ENCODE measurements at places on chromosomes 1 and 21. TPM values are rescaled to one million over a fixed set of nuclear protein-coding genes. Genes with fewer than 3 reads are reported as not detected.

- DNase-seq = no peak
Measured at GRCh38 chr1:246836209-246836966, 95.4 kb downstream of the AHCTF1 start.

GRCh38 chr21:37507716-37508115 lies 141.1 kb downstream of the DYRK1A start:
- DNase-seq = no peak

DNA sequence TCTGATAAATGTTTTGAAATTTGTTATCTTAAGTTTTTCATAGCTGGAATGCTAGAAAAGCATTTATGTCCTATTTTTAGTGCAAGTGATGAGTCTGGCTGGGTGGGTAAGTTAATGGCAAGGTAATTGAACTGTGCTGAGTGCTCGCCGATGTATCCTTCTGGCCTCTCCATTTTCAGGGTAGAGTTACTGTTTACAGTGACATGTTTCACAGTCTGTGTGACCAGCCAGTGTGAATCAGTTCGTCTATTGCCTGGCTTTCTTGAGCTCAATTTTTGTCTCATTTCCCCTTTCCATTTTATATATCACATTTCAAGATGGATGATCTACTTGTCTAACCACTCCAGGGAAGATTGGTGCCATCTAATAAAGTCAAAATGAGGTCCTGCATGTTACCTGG lies 44.1 kb downstream of the ITSN1 start:
- no peak for DNase-seq

DNA sequence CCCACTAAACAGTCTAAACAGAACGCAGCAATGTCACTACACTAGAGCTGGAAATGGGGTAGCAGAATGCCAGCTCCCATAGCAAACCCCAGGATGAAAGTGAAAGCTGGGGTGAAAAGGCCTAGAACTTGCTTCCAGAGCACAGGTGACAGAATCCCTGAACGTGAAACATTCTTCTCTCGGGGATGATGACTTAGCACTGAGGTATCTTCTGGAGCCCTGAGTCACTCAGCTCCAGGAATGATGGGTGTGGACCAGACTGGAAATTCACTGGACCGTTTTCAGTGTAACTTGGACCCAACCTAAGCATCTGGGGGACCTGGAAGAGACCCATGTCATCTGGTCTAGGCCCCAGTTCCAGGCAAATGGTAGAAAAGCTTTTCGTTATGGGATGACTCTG lies 108.9 kb downstream of the CDC7 start:
- no peak for DNase-seq

DNA sequence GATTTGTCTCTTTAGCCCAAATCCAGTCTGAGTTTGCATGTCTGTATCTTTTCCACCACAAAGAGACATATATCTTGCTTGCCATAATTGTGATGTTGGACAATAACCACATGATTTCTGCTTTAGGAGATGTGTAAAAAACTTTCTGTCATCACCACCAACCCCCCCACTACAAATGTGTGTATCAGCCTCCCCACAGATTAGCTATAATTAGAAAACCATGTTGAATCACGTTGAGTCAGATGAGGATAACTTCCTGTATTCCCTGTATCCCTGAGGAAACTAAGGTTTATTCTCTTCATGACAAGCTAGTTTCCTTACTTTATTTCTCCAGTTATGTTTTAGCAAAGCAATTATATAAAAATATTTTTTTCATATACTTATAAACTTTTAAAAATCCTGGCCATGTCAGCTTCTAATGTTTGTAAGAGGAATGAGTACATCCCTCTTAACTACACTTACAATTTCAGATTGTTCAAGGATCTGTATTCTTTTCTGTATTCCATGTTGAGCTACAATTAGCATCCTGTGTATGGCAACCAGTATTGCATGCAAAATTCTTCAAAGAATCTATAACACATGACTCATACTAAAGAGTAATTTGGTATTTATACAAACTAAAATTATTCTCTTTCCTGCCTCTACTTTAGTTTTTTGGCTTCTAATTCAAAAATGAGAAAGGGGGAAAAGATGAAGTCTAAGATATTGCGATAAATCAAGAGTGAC lies 143.0 kb downstream of the FMN2 start:
- no peak for DNase-seq

- DNase-seq = no peak
Measured at GRCh38 chr21:32803651-32804050, 32.1 kb upstream of the PAXBP1 start.

DNA sequence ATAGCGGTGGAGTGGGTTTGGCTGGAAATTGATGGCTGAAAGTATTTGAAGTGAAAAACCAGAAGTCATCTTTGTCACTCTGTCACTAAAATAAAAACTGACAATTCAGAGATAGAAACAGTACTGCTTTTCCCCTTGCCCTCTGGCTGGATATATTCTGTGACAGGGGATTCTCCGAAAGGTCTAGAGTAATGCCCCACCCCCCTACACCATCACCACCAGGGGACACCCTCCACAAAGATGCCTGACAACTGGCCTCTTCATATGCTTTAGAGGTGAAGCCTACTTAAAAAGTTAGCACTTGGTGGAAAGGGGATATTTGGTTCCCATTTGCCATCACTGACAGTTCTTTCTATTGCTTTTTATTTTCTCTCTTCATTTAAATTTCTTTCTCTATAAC lies 73.5 kb downstream of the SGIP1 start:
- DNase-seq = no peak

GRCh38 chr21:29248124-29248523 lies 50.6 kb upstream of the BACH1 start:
- no peak for DNase-seq

DNA sequence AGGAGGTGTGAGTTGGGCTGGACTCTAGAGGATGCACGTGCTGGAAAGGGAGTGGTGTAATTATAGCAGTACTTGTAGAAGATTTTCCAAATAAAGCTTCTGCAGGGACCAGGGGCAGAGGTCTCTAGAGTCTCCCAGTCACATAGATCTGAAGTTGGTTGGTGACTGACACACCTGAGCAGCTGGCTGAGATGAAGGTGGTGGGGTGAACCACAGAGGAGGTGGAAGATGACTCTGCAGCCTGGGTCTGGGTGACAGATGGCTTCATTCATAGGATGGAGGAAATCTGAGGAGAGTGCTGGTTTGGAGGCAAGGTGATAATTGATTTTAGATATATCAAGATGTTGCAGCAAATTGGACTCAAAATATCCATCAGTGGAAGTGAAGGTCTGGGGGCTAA lies 178.9 kb upstream of the IVNS1ABP start:
- DNase-seq = no peak

GRCh38 chr1:110053552-110054428 lies 16.7 kb downstream of the ALX3 start:
- DNase-seq = peak; percentile 70

DNA sequence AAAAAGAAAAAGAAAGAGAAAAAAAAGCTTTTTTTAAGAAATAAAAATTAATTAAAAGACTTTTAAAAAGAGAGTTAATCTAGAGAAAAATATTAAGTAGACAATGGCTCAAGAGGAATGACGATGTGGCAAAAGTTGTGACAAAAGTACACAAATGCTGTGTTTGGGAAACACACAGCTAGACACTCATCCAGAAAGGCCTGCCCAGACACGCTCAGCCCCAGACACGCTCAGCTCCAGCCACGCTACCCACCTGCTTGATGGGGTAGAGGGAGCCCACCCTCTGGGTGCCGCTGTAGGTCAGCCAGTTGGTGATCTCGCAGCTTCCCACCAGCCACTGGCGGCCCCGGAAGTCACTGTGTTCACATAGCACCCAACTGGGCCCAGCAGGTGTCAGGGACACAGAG lies 10.2 kb downstream of the CD52 start:
- DNase-seq = no peak

GRCh38 chr1:199678771-199679170 lies 348.7 kb upstream of the NR5A2 start:
- DNase-seq = no peak

- no peak for DNase-seq
Measured at GRCh38 chr1:232127190-232127589, 500.6 kb downstream of the DISC1 start.

DNA sequence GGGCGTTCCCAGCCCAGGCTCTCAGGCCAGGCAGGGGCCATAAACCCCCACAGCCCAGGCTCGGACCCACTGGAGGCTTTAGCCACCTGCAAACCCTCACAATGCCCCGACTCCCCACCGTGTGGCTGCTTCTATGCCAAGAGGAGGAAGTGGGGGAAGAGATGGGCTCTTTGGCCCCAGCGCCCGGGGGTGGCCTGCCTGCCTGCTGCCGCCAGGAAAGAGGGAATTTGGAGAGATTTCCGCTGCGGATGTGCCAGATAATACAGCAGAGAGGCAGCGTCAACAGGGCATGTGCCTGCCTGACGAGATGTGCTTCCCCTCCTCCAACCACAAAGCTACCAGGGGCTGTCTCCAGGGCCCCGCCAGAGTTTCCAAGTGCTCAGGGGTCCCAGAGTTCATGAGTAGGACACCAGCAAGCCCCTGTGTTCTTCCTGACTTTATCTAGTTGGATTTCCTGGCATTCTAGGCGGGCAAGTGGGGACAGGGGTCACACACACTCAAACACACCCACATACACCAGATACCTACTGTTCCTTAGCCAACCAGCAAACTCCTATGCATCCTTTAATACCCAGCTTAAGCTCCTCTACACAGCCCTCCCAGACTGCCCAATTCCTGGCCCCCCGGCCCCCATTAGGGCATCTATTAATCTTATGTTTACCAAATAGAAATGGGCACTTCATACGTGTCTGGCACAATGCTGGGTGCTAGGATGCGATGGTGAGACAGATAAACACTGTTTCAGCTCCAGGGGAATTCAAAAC lies 14.1 kb downstream of the EPHA2 start:
- no peak for DNase-seq

DNA sequence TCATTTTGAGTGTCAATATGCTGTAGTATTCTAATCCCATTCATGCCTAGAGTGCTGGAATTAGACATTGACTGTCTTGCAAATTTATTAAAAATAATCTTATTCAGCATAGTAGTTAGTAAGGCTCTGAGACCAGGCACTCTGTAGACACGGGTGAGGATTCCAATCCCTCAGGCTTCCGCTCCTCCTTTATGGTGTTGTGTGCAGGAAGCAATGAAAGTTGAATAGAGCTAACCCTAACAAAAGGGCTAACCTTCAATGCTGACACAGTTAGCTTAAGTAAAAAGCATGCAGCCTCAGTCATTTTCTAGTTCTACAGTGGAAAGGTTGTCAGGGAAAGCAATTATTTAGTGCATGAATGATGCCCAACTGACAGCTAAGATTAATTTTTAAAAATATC lies 199.6 kb upstream of the SGIP1 start:
- DNase-seq = peak; percentile 27

DNA sequence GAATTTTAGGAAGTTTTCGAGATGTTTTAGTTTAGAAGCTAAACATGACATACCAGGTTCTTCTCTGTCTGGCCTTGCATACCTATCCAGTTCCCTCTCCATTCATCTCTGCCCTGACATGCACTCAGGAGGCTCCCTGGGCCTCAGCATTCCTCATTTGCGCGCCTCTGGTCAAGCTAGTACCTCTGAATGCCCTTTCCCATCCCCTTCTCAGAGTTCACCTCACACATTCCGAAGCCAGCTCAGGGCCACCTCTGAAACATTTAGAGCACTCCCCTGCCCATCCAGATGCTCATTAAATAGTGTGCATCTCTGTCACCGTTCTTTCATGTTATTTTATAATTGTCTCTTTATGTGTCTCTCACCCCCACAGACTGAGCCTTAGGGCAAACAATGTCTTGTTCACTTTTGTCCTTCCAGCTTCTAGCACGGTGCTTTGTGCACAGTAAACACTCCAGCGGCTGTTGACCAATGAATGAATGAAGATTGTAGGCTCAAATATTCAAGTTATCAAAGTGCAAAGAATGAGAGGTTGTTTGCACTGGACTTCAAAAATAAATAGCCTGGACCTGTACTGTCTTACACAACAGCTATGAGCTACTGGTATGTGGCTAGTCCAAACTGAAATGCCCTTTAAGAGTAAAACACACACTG lies 1.2 kb upstream of the DHCR24 start:
- DNase-seq = no peak

GRCh38 chr1:34690269-34690668 lies 64.6 kb upstream of the GJB5 start:
- no peak for DNase-seq

DNA sequence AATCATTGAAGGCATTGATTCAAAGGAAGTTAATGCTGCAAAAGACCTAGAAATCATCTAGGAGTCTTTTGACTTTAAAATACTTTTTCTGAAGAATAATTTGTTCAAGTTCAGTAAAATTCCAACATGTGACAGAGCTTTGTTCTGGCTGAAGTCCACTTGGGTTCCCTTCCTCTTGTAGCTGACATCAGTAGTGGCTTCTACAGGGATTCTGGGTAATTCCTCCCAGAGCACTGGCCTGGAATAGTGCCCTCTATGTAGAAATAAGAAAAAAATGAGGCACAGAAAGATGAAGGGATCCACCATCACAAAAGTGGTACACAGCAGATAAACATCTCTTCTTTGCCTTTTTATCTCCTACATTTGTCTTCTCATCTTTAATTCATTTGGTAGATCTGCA lies 548.1 kb downstream of the LTN1 start:
- no peak for DNase-seq

- peak; percentile 2 for DNase-seq
Measured at GRCh38 chr1:62687421-62687902, 724 bp downstream of the DOCK7 start.

DNA sequence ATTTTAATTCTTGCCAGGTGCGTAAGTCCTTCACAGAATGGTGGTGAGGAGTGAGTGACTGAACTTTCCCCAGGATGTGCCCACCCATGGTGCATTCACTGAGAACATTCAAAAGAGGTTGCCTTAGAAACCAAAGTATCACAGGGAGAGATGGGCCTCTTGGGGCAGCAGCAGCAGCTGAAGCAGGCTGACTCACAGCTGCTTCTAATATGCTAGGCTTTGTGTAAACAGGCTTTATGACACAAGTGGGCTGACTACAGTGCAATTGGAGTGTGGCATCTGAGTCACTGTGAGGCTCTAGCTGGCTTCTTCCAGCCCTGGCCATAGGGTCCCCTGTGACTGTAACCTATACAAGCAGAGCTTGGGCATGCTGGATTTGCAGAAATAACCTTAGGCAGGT lies 12.6 kb downstream of the PIGP start:
- DNase-seq = no peak

- DNase-seq = no peak
Measured at GRCh38 chr1:39047374-39048229, 21.5 kb downstream of the NDUFS5 start.

GRCh38 chr1:184021728-184022127 lies 15.8 kb downstream of the COLGALT2 start:
- no peak for DNase-seq

The TMEM53 gene
- total RNA-seq = 2.3 TPM

The TGFB2 gene
- not detected for total RNA-seq

The SMCP gene
- not detected for total RNA-seq

The SERPINC1 gene
- not detected for total RNA-seq

The MYBPH gene
- total RNA-seq = not detected

The CNR2 gene
- 0.18 TPM for total RNA-seq

The ARHGAP30 gene
- total RNA-seq = 147 TPM
